Stimulated activated CD4-positive, alpha-beta T cell treated with anti-CD3 and anti-CD28 coated beads, TNF-alpha, amount 100 ng/mL, for 1 hour (primary cell): ENCODE measurements at places on chromosomes 2 and 18.

- DNase-seq = no peak
These were observed 162.6 kb upstream of the SLC39A10 start for GRCh38 chr2:195494451-195494850.

GRCh38 chr2:154974041-154974440 lies 275.5 kb downstream of the KCNJ3 start:
- no peak for DNase-seq

- no peak for DNase-seq
These were observed 149.3 kb downstream of the EXOC6B start for GRCh38 chr2:72676341-72677025.

GRCh38 chr18:37565101-37565976 lies at the start of gene CELF4:
TSS of gene CELF4 (minus strand) at chr18:37565798.
- no peak for DNase-seq

GRCh38 chr2:239313776-239314175 lies 87.0 kb downstream of the HDAC4 start:
- DNase-seq = no peak

- DNase-seq = no peak
These were observed 15.9 kb downstream of the TMX3 start for GRCh38 chr18:68699043-68699442.

GRCh38 chr18:28149810-28150420 lies 27.0 kb downstream of the CDH2 start:
- no peak for DNase-seq

- DNase-seq = no peak
These were observed 34.1 kb downstream of the PTH2R start for GRCh38 chr2:208440716-208441115.

GRCh38 chr2:144890828-144891227 lies 370.9 kb upstream of the ZEB2 start:
- no peak for DNase-seq

- DNase-seq = no peak
These were observed 9.6 kb upstream of the SEC11C start for GRCh38 chr18:59129951-59130703.

GRCh38 chr2:217313386-217313785 lies 453.5 kb upstream of the TNP1 start:
- DNase-seq = no peak

- DNase-seq = no peak
These were observed 12.3 kb upstream of the SPP2 start for GRCh38 chr2:234038076-234038802.

- no peak for DNase-seq
These were observed 41.1 kb downstream of the MBD2 start for GRCh38 chr18:54183390-54183789.

GRCh38 chr2:212646698-212647366 lies 108.2 kb upstream of the ERBB4 start:
- DNase-seq = no peak

- DNase-seq = no peak
These were observed 9.9 kb downstream of the FHL2 start for GRCh38 chr2:105388971-105389381.

DNA sequence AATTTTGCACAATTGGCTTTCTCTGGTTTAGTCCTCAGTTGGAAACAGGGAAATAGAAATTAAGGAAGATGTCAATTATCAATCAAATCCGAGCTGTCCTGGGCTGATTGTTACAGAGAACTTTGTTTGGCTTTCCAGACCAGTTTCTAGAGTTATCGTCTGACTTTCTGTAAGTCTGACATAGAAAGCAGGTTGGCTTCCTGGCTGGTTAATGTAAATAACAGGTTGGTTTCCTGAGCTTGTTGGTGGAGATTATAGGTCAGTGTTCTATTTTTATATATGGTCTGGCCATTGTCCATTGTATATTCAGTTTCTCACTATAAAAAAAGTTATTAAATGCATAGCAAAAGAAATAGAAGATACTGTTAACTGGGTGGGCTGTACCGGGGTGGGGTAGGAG lies 204.8 kb downstream of the MBD2 start:
- DNase-seq = no peak

GRCh38 chr2:29544917-29545316 lies 376.5 kb downstream of the ALK start:
- no peak for DNase-seq

DNA sequence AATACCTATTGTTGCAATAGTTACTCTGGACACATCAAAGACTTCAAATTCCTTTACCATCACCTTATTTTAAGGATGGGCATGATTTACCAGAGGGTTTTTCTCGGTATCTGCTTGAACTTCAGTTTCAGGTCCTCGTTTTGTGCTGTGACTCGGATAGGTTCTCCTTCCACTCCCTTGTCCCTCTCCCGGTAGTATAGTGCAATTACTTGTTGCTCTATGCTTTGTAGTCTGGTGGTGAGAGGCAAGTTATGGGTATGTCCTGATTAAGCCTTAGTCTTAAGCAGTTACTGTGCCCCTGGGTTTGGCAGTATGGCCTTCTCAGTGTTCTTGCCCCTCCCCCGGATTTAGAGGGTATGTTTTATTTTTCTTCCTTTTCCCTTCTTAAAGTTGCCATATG lies 96.6 kb downstream of the RHBDD1 start:
- no peak for DNase-seq

DNA sequence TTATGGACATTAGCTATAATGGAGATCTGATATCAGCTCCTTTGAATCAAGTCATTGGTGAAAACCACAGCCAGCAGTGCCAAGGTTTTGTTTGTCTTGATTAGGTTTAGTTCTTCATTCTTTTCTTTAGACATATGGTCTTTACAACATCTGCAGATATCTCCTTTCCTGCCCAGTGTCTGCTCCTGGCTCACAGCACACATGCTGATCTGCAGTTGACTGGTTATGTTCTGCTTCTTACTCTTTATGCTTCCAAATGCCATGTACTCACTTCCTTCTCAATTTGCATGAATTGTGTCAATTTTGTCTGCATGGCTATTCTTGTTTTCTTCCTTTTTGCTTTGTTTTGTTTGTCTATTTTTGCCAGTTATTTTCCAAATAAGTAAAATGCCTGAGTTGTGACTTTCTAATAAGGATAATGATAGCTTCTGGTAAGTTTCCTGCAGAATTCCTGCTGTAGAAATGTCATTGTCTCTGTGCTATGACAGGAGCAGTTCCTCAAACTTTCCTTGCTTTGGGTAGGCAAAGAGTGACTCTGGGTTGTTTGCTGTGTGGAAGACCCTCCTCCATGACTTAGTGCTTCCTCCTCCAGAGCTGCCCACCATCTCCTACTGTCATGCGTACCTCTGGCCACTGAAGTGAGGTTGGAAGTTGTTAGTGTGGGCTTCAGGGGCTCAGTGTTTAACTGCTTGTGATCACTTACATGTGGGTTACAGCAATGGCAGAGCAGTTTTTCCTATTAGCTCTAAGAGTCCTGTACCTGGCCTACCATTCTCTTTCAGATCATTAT lies 8.2 kb downstream of the ARHGAP25 start:
- DNase-seq = no peak

- DNase-seq = no peak
These were observed 436.8 kb downstream of the TGIF1 start for GRCh38 chr18:3886575-3887322.

- no peak for DNase-seq
These were observed 6.8 kb downstream of the DNAJB2 start for GRCh38 chr2:219285894-219286425.

GRCh38 chr2:187171318-187171717 lies 276.7 kb downstream of the CALCRL start:
- no peak for DNase-seq

DNA sequence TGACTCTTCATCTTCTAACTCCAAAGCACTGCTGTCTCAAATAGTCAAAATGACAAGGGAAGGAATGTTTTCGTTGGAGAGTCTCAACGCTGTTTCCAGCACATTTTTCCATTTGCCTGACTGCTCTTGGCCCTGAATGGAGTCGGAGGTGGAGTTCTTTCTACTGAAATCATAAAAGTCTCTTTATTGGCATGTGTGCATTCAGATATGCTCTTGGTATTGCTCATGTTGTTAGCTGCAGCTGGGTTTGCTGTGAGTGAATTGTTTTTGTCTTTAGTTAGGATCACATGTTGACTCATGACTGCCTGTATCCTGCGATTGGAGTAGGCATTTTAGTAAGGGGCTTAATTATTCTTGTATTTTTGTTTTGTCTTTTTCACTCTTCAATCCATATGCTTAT lies 16.8 kb downstream of the TMEM17 start:
- DNase-seq = no peak

DNA sequence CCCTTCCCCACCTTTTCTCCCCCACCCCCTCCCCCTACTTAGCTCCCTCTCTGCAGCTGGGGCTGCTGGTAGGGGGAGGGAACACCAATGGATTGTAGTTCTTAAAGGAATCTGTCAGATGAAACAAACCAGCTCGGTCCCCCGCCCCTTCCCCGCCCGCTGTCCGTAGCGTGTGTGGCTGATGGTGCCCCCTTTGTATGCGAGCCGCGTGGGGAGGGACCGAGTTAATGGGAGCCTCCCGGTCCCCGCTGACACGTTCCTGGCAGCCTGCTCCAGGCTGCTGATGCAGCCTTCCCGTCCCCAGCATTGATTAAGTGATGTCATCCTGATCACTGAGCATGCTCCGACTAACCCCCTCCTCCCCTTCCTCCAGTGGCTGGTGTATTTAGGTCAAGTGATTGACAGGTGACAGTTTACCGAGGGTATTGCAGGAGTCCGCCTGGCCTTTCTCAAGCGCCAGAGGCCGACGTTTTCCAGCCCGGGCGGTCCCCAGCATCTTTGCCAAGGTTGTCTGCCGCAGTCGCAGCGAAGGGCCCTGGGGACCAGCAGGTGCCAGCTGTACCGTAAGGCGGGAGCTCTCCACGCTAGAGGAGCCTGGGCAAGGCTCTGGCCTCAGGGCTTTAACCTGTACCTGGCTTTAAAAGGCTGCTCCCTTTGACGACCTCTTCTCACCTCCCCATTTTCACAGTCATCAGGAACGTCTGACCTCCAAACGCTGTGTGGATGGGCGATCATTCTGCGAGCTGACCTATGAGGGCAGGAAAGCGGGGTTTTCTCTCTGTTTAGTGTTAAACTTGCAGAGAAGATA lies 1.8 kb downstream of the KIF5C start:
- DNase-seq = peak; percentile 13

- DNase-seq = no peak
These were observed 12.5 kb downstream of the SNORC start for GRCh38 chr2:232882505-232883115.

- DNase-seq = no peak
These were observed 16.0 kb upstream of the TBR1 start for GRCh38 chr2:161400076-161400475.

DNA sequence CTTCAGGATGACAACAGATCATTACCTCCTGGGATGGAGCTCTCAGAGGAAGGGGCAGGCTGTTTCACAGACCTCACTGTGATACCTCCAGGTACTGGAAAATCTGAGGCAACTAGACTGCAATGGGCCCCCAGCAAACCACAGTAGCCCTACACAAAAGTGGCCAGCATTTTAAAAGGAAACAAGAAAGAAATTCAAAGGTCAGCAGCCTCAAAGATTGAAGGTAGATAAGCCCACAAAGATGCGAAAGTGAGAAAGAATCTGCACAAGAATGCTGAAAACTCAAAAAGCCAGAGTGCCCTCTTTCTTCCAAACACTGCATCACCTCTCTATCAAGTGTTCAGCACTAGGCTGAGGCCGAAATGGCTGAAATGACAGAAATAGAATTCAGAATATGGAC lies 499.5 kb upstream of the CHAC2 start:
- no peak for DNase-seq

DNA sequence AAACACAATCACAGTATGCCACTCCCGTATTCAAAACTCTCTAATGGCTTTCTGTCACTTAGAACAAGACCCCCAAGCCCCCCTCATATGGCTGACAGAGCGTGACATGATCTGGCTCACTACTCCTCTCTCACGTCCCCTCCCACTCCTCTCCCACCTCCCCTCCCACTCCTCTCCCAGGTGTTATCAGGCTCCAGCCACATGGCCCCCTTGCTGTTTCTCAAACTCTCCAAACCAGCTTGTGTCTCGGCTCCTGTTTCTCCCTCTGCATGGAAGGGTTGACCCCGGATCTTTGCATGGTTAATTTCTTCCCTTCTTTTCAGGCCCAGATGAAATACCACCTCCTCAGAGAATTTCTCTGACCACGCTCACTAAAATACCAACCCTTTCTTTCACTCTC lies 180.8 kb downstream of the SLC8A1 start:
- no peak for DNase-seq

- no peak for DNase-seq
These were observed 1.5 kb upstream of the DLX1 start for GRCh38 chr2:172083628-172084394.

DNA sequence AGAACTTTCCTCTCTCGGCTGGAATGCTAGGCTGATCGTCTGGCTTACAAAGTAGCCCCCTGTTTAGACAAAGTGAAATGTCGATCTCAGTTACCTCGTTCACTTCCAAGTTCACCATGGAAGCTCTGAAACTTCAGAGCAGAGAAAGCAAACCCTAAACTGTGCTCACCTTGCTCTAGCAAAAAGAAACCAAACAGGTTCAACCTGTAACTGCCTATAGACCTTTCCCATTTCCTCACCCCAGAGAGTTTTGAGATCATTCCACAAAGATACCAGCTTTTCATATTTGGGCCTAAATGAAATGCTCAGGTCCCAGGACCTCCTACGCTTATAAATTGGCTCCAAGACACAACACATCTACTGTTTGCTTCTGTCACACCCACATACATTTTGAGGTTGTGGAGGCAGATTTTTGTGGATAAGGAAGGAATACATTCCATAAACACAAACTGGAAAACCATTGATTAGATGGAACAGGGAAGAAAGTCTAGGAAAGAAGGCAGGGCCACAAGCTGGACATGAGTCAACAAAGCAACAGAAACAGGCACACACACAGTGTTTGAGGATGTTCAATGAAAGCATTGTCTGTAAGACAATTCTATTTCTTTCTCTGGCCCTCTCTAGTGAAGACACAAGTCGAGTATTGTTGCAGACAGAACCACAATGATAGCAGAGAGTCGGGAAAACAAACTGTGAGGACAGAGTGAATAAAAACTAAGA lies 52.8 kb upstream of the TGIF1 start:
- DNase-seq = no peak

DNA sequence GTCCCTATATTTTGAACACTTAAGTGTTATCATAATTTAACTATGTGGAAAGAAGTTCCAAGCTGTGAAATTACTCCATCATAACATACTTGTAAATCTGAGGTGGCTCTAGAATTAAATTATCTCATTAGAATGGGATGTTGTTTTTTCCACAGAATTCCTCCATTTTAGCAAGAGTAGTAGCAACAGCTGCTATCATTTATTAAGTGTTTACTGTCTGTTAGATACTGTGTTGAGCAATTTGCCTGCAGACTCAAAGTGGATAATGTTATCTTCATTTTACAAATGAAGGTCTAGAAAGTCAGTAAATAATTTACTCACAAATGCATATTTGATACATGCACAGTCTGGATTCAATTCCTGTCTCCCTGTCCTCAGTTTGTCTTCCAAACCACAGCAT lies 504.8 kb upstream of the NRP2 start:
- DNase-seq = no peak
